ENCODE measurements at places on chromosomes 2 and 18. TPM values are rescaled to one million over a fixed set of nuclear protein-coding genes. Genes with fewer than 3 reads are reported as not detected.

DNA sequence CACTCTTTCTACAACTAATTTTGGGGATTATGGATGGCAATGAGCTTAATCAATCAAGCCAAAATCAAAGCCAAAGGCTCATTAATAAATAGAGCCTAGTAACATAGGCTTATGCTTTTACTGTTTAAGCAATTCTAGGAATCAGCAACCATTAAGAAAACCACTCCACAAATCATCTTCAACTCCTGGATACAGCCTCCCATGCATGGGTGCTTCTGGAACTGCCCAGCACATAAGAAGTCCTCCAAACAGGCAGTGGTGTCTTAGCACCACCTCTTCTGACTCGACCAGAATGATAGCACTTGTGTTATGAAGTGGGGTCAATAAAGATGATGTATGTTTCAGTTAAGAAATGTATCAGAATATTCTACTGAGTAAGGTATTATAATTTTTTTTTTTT lies 104.4 kb upstream of the SERPINE2 start:
- no peak for DNase-seq

GRCh38 chr2:150911766-150912280 lies 349.8 kb downstream of the RBM43 start:
- DNase-seq: no peak

The ITGA6 gene
- 21.6 TPM for total RNA-seq

DNA sequence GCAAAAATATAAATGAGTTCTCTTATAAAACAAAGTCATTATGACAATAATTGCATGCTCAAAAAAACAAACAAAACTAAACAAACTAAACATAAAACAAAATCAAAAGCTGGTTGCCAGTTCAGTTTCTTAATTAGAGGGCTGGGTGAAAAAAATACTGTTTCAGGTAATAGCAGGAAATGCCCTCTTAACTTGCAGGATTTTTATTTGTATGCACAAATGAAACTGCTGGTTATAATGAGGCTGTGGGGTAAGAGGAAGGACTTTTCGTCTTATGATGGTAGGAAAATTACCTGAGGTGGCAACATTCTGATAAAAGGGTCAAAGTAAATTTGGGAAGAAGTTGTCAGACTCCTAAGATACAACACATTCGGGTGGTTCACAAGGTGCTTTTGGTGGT lies 21.5 kb upstream of the CDKL4 start:
- no peak for DNase-seq

GRCh38 chr2:234345921-234346320 lies 151.0 kb downstream of the ARL4C start:
- no peak for DNase-seq

The WDR35 gene
- total RNA-seq: 3.8 TPM

The TTN gene
- total RNA-seq: 0.28 TPM

The GPAT2 gene
- 0.33 TPM for total RNA-seq

- no peak for DNase-seq
Observed at GRCh38 chr18:58069099-58069498, 25.1 kb downstream of the NEDD4L start.

The HOXD13 gene
- not detected for total RNA-seq

The OBSL1 gene
- total RNA-seq: 23.6 TPM

- DNase-seq: no peak
Observed at GRCh38 chr2:6945821-6946220, 28.6 kb downstream of the RNF144A start.

GRCh38 chr2:167332358-167332757 lies 444.1 kb downstream of the XIRP2 start:
- no peak for DNase-seq

DNA sequence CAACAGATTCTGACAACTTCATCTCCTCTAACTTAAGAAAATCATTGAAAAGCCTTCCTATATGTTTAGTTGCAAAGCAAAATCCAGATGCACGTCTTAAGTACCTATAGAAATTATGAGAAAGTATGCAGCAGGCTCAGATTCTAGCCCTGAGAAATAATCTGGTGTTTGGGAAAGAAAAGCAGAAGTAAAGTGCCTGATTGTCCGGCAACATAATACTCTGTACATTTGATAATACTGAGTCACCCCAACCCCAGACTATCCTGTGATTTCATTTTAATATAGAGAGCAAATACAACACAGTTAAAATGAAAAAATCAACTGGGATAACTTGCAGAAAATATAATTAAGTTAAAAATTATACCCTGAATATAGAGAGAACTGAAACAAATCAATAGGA lies 13.5 kb downstream of the RFX8 start:
- DNase-seq: no peak

- no peak for DNase-seq
Observed at GRCh38 chr2:205714058-205714776, 31.9 kb downstream of the NRP2 start.

The PSTPIP2 gene
- total RNA-seq: 12.8 TPM

GRCh38 chr2:150630587-150631235 lies 143.2 kb upstream of the RND3 start:
- no peak for DNase-seq

DNA sequence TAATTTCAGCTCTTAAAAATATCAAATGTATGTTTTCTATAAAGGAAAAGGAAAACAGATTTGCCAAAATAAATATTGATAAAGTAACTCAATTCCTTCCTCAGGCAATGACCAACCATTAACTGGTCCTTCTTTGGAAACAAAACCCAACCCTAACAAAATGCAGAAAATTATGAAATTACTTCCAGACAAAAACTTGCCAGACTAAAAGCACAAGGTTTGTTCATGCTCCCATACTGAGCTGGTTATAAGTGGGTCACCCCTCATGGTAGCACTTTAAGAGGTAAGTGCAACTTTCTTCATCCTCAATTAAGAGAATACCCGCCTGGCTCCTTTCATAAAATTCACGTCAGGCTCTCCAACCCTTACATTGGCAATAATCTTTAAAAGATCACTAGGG lies 31.1 kb upstream of the TTC32 start:
- DNase-seq: no peak

GRCh38 chr2:55782528-55783173 lies 89.0 kb upstream of the PNPT1 start:
- no peak for DNase-seq

GRCh38 chr2:235678712-235679111 lies 184.9 kb downstream of the AGAP1 start:
- DNase-seq: no peak

- no peak for DNase-seq
Observed at GRCh38 chr2:126723281-126723815, 67.4 kb downstream of the GYPC start.

The FAM228B gene
- total RNA-seq: 4.2 TPM

DNA sequence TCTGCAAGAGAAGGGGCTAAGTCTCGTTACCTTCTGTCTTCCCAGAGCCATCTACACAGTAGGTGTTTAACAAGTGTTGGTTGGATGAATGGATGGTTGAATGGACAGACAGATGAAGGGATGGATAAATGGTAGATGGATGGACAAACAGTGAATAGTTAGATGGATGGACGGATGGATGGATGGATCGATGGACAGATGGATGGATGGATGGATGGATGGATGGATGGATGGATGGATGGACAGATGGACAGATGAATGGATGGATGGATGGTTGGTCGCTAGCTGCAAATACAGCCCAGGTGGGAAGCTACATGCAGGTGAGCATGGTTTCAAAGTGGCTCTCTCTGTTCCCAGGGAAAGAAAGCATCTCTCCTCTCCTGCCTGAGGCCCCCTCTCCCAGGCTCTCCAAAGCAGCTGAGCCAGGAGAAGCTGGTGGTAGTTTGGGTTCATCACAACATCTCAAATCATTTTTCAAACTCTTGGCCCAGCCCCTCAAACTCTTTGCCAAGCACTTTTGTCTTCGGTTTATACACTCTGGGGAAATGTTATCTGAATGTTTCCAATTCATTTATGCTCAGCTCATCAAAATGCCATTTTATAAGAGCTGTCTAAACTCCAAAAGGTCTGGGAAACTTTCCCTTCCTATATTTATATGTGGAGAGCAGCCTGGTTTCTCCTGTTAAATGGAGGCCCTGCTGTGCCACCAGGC lies 192.7 kb downstream of the ANAPC1 start:
- no peak for DNase-seq

GRCh38 chr18:76766429-76766828 lies 55.9 kb upstream of the ZNF236 start:
- DNase-seq: no peak

The SP9 gene
- not detected for total RNA-seq

The EMILIN1 gene
- 24.8 TPM for total RNA-seq

GRCh38 chr2:37665043-37665442 lies 6.4 kb downstream of the CDC42EP3 start:
- no peak for DNase-seq

DNA sequence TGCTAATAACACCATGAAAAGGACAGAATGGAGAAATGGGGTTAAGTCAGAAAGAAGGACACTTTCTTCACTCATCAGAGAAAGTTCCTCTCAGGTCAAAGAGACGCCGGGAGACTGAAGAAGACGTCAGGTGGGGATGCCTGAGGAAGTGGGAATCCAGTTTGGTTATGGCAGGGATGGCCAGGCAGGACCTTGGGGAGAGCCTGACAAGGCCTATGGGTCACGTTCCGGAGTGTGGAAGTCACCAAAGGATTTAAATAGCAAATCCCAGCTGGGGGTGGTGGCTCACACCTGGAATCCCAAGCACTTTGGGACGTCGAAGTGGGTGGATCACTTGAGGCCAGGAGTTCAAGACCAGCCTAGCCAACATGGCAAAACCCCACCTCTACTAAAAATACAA lies 432.7 kb upstream of the SMIM21 start:
- DNase-seq: no peak

- no peak for DNase-seq
Observed at GRCh38 chr2:237591141-237591881, 777 bp upstream of the RAB17 start.

The HNRNPLL gene
- 18.2 TPM for total RNA-seq

The SMAD4 gene
- 65.3 TPM for total RNA-seq

DNA sequence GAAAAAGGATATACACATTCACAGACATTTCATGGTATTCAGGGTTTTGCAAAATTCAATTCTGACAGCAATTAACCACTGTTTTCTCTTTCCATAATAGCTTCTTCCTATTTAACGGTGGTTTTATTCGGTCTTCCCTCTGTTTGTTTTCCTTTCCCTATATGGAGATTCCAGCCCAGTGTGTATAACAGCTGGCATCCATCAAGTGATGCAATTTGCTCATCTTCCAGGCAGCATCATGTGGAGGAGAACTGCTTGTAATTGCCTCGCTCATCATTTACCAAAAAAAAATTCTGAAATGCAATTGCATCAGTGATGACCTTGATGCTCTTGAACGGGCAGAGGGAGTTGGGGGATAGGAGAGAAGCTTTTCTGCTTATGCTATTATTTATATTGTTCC lies 165.9 kb upstream of the PGAP1 start:
- no peak for DNase-seq

DNA sequence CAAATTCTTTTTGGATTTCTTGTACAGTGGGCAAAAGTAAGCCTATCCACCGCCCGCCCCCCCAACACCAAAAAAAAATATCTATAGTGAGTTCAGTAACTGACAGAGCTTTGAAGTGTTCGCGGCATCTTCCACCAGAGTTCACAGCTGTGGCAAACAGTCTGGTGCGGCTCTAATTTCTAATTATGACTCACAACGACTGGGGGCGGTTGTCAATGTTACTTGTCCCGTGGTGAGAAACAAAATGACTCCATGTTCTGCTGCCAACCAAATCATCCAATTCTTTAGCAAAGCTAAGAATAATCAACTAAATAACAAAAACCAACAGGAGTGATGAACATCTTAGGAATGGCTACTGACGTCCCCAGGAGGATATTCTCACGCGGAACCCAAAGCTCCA lies 392.5 kb upstream of the SALL3 start:
- no peak for DNase-seq

DNA sequence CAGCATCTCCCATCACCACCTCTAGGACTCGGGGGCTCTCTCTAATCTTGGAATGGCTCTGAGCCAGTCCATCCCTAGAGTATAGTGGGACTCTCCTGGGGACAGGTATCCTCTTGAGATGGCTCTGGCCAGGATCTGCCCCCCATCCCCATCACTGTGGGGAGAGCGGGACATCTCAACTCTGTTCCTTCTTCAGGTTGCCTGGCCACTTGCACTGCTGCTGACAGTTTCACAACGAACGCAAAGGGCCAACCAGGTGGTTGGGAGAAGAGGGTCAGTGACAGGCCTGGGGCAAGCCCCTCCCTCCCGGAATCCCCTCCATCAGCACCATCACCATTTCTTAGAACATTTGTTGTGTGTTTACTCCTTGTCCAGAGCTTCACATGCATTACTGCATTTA lies 62.6 kb downstream of the CIB4 start:
- DNase-seq: no peak

The CD28 gene
- 0.50 TPM for total RNA-seq

GRCh38 chr18:37435996-37436395 lies 129.6 kb downstream of the CELF4 start:
- no peak for DNase-seq

The SRD5A2 gene
- 23.3 TPM for total RNA-seq

DNA sequence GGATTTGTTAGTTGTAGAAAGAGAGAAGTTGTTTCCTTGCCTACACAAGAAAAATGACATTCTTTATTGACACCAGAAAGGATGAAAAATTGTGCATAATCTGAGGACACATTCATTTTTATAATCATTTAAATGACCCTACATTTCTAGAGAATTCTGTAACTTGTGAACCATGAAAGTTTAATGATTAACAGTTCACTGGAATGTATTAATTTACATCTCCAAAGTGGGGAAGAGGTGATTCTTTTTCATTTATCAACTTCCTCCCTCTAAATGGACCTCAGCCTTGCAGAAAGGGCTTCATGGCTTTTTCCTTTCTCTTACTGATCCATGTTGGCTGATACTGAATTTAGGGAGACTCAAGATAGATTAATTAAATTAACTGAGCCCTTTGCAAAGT lies 565.2 kb upstream of the LINC00305 start:
- DNase-seq: no peak

GRCh38 chr2:84749442-84749841 lies 131.4 kb downstream of the TRABD2A start:
- no peak for DNase-seq

- DNase-seq: peak; percentile 5
Observed at GRCh38 chr2:110105608-110106467, 9.8 kb downstream of the MALL start.

GRCh38 chr2:190482451-190482850 lies 52.1 kb downstream of the NEMP2 start:
- DNase-seq: no peak

The MAP3K19 gene
- total RNA-seq: not detected

DNA sequence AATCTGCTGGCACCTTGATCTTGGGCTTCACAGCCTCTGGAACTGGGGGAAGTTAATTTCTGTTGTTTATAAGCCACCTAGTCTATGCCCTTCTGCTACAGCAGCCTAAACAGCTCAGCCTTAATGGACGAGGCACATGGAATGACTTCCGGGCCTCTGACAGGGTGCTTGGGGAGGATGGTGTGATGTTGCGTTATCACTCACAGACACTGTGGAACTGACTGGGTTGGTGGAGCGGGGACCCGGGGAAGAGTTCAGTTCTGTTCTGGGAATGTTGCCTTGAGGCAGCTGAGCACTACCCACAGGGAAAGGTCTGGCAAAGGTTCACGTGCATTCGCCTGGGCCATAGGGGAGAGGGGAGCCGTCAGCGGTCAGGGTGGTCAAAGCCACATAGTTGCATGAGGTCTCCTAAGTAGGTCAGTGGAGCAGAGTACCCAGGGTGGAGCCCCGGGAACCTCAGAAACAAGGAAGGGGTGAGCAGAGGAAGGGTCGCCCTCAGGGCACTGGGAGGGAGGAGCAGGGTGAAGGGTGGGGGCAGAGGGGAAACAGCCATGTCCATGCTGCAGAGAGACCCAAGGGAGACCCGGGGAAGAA lies 36.2 kb downstream of the LRRFIP1 start:
- no peak for DNase-seq

Data from liver (tissue), 10 donors.